ENCODE measurements at places on chromosomes 5 and 9. TPM values are rescaled to one million over a fixed set of nuclear protein-coding genes. Genes with fewer than 3 reads are reported as not detected.
A peak's percentile ranks its signal among the peaks of the same experiment; 100 is the strongest.

ZNF618 gene
- 2.5 TPM for total RNA-seq

PCDHB15 gene
- 4.7 TPM for total RNA-seq

DNA sequence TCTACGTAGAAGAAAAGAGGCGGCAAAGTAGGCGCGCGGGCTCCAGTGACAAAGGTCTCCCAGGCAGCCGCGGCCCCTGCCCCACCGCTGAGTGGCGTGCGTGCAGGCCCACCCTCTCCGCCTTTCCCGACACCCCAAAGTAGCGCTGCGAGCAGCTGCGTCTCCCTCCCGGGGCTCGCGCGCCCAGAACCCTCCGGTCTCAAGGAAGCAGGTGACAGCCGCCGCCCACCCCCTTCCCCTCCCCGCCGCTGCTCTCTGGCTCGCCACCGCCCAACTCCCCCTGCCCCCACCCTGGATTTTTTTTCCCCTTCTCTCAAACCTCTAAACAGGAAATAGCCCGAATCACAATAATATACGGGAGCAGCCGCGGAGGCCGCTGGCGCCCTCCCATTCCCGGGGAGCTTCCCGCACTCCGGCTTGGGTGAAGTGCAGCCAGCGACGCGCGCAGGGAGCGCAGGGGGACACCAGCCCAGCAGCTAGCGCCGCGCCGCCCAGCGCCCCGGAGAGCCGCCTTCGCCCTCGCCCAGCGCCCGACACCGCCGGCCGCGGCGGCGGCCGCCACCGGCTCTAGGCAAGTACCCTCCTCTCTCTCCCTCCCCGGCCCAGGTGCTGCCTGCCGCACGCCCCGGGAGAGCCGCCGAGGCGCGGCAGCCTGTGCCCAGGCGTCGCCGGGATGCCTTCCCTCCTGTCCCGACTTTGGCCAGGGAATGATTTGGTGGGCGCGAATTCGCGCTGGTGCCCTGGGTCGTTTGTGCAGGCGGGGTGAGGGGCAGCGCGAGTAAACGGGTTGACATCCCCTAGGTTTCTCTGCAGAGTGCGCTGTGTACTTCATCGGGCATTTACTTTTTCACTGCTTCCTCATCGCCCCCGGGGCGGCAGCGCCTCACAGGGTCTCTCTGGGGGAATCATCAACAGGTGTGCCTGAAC lies 52.7 kb upstream of the TJP2 start:
- H3K4me3 ChIP-seq, result peak overlapping the region; percentile 88
- DNase-seq, result peak; percentile 61
- H3K27me3 ChIP-seq, result no peaks in the 10 kb centered on the region

DNA sequence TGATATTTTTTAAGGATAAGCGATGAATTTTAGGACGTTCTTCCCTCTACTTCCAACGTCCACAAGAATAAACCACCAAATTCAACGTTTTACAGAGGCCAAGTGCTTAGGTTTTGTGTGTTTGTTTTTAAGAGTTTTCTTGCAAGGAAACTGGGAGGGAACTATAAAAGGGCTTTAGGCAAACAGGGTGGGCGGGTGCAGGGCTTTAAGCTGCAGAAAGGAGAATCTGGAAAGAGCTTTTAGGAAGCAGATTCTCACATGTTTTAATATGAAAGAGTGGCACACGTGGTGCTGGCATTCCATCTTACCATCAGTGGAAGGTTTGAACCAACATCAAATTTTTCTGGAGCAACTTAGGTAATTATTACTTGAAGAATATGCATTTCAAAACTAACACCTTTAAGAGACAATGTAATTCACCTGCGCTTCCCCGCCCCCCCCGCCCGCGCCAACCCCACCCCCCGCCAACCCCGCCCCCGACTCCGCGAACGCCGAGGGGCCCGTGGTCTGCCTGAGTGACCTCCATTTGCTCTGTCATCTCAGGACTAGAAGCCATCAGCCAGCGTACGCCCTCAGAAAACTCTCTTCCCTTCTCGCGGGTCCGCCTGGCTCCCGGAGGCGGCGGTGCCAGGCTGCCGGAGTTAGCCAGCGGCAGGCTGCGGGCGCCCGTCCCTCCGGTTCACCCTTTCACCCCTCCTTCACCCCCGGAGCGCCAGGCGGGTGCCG lies 911 bp upstream of the PIK3R1 start:
- peak overlapping the region; percentile 98 for H3K4me3 ChIP-seq
- peaks cover 2% of the 10 kb centered on the region for H3K4me1 ChIP-seq
- no peaks in the 10 kb centered on the region for H3K36me3 ChIP-seq

DNA sequence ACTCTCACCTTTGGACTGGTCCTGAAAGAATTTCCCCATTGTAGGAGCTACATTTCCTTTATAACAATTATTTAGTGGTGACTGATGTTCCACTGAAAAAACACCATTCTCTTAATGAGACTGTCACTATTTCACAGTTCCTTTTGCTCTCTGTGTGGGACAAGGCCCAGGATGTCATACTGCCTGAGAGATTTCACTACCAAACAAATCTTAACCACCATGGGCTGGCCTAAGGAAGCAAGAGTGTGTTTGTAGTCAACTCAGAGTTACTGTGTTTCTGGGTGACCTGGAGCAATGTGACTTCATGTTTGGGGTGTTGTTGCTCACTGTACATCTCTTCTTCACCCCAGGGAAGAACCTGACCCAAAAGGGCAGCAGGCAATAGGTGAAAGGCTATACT lies 50.1 kb upstream of the ZNF608 start:
- no peak overlapping the region for H3K27ac ChIP-seq
- H3K4me3 ChIP-seq, result no peak overlapping the region
- no peak for DNase-seq
- H3K27me3 ChIP-seq, result no peaks in the 10 kb centered on the region
